Esophagus squamous epithelium (tissue), 5 donors: ENCODE measurements at places on chromosomes 2 and 18. TPM values are rescaled to one million over a fixed set of nuclear protein-coding genes. Genes with fewer than 3 reads are reported as not detected.

SNORC gene
- 0.56 TPM for total RNA-seq

EVA1A gene
- total RNA-seq = 2.3 TPM

LRATD1 gene
- total RNA-seq = 53.5 TPM

CDKL4 gene
- not detected for total RNA-seq

CNDP1 gene
- not detected for total RNA-seq

ABI2 gene
- 22.1 TPM for total RNA-seq

NAT8 gene
- not detected for total RNA-seq

B3GNT7 gene
- 8.1 TPM for total RNA-seq

MARCO gene
- 0.87 TPM for total RNA-seq

PRSS56 gene
- not detected for total RNA-seq

SPP2 gene
- not detected for total RNA-seq

GPR75 gene
- total RNA-seq = 3.8 TPM

IRS1 gene
- 20.5 TPM for total RNA-seq

LIMS4 gene
- 0.21 TPM for total RNA-seq

OXER1 gene
- 2.3 TPM for total RNA-seq

NOSTRIN gene
- 1.3 TPM for total RNA-seq

LHCGR gene
- 0.76 TPM for total RNA-seq

FHOD3 gene
- total RNA-seq = 5.8 TPM

ANKRD30B gene
- total RNA-seq = not detected

CD207 gene
- 0.35 TPM for total RNA-seq
